ENCODE measurements at places on chromosomes 6 and 20.

- no peak for DNase-seq
These were observed 275.0 kb upstream of the FLRT3 start for GRCh38 chr20:14612391-14612790.

GRCh38 chr20:12211361-12211760 lies 293.7 kb downstream of the BTBD3 start:
- no peak for DNase-seq

DNA sequence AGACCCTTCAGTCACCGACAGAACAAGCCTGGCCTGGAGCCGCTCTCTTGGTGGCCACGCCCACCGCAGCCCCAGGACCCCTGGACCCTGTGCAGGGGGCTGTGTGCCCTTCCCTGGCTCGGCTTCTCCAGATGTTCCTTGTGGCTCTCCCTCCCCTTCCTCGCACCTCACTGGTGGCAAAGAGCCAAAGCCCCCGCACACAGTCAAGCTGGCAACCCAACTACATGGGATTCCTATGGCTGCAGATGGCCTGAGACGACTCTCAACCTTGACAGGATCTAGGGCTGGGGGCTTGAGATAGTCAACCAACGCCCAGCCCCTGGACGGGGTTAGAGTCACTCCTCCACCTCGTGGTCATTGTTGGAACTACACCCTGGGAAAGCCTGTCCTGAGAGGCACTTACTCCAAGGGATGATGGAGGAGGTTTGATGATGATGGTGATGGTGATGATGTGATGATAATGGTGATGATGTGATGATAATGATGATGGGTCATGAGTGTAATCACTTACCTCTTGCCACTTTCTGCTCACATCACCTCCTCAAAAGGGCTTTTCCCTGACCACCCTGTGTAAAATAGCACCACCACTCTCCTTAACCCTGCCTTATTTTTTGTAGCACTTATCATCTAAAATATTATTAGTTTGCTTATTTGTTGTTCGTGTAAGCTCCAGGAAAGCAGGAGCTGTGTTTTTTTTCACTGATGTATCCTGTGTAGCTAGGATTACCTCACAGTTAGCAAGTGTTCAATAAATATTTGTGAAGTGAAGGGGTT lies 278.4 kb downstream of the LRFN2 start:
- peak; percentile 10 for DNase-seq

DNA sequence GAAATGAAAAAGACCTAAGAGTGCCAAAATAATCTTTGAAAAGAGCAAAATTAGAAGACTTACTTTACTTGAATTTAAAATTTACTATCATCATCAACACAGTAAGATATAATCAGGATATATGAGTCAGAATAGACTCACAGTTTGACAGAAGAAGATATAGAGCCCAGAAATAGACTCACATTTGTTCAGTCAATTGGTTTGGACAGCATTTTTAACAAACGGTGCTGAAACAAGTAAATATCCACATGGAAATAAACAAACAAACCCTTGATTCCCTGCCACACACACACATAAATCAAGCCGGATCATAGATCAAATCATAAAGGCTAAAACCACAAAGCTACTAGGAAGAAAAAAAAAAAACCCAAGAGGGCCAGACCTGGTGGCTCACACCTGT lies 291.1 kb downstream of the ADGRG6 start:
- no peak for DNase-seq

GRCh38 chr6:148329596-148330381 lies 12.8 kb upstream of the SASH1 start:
- no peak for DNase-seq

DNA sequence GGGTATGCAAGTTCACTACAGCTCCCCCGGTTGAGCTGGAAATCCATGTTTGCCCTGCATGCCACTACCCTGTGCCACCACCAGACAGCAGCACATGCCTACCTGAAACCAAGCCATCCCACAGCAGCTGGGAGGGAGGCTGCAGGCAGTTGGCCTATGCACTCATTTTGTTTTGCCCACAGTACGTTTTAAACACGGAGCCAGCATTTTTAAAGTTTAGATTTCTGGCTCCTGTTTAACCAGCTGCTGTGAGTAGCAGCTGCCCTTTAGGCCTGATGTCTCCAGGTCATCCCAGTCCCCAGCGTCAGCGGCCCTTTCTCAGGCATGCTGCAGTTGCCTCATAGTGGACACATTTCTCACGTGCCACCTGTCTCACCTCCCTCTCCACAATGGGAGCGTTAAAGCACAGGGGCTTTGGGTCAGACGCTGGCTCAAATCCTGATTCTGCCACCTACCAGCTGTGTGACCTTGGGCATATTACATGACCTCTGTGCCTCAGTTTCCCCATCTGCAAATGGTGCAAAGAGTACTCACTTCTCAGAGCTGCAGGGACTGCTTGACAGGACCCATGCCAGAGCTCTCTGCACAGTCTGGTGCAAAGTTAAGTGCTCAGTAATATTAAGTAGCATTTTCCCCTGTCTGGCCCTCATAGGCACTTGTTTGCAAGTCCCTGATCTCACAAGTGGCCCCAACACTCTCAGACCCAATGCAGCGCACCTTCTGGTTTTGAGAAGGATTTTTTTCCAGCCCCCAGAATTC lies 8.2 kb upstream of the UBE2V1 start:
- DNase-seq = peak; percentile 29

DNA sequence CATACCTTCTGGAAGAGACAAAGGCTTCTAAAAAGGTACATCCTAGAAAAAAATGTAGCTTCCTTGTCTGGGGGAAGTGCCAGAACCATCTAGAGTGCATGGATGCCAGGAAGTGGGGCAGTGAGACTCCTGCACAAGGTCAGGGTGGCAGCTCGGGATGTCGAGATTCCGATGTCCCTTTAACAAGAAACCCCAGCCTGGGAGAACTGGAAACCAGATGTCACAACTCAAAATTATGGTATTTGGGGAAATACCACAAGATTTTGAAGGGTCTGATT lies 168.4 kb downstream of the ZDHHC14 start:
- DNase-seq = no peak

GRCh38 chr6:4370066-4370465 lies 234.7 kb upstream of the ECI2 start:
- no peak for DNase-seq

DNA sequence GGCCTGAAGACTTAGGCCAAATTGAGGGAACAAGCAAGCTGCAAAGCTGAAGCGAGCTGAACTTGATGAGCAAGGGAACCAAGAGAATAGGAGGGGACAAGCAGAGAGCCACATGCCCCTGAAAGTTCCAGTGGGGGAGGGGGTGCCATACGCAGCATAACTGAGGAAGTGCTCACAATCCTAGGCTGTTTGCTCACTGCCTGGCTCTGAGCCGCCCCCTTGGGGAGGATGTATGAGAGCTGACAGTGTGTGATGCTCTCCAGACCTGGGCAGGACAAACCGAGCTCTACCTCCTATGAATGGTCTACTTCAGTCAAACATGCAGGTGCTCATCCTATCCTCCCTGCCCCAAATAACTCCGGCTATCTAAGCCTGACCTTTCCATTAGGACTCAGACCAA lies 52.1 kb downstream of the FAXC start:
- no peak for DNase-seq

DNA sequence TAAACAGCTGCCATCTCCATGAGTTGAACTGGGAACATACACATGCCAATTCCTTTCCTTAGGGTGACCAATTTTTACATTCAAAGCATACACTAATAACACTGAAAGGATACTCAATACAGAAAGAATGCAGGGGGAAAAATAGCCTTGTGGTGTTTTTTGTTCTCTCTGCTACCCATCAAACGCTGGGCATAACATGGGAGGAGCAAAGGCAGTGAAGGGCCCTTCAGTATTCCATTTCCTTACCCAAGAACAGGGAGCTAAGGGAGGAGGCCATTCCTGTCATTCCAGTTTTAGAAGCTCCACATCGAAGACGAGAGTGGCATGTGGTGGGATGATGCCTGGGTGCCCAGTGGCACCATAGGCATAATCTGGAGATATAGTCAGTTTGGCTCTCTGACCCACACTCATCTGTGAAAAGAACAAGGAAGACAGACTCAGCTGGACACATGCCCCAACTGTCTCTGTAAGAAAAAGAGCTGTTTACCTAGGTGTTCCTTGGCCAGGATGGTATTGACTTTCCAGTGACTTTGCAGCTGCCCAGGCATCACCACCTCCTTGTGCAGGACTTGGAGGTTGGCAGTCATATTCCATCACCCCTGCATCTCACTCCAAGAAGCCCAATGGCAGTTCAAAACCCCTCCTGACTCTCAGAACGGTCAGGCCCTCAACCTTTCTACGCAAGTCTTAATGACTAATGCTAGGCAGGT lies 20.9 kb downstream of the FKBP1A start:
- DNase-seq = no peak

DNA sequence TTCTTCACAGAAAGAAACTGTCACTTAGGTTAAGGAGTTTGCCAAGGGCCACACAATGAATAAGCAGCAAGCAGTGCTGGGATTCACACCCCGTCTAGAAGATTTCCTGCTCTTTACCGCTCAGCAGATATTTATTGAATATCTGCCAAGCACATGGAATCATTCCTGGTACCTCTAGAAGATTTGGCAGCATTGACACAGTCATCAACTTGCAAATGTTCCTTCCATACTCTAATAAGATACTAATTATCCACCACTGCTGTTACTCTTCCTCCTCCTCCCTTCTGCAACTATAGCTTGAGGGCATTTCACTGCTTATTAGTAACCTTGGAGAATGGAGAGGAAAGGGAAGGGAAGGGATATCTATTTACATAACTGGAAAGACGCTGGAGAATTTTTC lies 13.0 kb downstream of the MOXD1 start:
- no peak for DNase-seq

- no peak for DNase-seq
These were observed 41.4 kb upstream of the MAP7 start for GRCh38 chr6:136591617-136592016.

DNA sequence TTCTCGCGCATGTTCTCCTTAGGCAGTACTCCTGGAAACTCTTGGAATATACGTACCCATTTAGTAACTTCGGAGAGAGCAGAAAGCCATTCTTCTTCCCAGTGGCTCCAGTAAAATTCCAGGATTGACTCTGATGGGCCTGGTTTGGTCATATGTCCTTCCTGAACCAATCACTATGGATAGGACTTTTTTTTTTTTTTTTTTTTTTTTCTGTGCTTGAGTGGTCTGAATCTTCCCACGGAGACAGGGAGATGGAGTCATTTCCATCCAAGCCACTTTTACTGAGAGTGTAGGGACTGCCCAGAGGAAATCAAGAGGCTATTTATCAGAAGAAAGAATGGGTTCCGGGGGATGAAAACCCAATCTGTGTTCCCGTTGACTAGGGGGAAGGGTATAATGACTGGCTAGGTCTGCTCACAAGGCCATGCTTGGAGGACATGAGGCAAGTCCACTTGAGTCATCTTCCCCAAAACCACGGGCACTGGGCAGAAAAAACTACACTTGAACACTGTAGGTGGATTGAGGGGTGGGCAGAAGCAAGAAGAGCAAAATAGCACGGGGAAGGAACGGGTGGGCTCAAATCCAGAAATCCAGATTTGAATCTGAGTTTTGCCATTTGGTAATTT lies 35.4 kb upstream of the MRPS18A start:
- DNase-seq = no peak

GRCh38 chr20:48571949-48572847 lies 255.6 kb downstream of the PREX1 start:
- no peak for DNase-seq

DNA sequence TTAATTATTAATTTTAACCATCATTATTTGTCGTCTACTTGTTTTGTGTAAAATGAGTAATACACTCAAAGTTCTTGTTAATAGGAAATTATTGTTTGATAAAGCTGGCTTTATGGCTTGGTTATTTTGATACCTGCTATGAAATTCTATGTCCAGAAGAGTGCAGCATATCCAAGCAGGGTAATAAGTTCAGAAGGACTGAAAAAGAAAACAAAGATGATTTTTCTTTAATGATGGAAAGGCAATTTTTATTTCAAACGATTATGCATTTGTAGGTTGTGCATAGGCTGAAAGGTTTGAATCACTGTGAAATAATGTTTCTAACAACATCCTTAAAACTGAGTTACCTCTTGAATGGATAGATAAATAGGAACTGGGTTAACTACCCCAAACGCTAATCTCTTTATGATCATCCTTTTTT lies 1.4 kb upstream of the MAN1A1 start:
- no peak for DNase-seq

DNA sequence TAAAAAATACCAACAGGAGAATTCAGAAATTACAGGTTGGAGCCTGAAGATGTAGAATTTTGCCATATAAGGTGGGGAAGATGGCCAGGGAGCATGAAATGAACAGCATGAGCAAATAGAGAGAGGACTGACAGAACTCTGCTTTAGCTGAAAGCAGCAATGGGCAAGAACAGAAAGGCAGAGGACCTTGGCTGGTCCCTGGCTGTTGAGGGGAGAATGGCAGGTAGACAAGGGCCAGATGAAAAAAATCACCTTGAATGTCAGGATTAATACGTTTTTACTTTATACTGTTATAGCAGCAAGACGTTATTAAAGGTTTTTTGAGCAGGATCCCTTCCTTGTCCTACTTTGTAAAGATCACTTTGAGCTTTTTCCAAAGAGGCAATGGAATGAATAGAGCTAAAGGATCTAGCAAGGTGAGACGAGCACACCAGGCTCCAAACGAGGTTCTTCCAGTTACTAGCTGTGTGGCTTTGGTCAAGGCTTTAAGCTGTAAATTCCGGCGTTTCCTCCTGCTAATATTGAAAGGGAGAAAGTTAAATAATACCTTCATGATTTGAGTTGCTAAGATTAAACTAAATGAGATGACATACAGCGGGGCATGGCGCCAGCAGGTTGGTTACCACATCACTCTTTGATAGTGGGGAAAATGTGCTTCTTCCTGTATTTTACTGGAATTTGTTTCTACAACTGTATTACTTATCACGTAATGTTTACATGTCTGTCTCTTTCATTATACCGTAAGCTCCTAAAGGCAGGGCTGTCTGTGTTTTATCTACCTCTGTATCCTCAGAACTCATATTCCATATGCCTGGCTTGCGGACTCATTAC lies 776 bp downstream of the PPIL1 start:
- DNase-seq = no peak

- peak; percentile 6 for DNase-seq
These were observed at the start of gene SGK1 for GRCh38 chr6:134317471-134318131. TSS of gene SGK1 (minus strand) at chr6:134318112. CDS start at chr6:134317460, 652 bp downstream.

- no peak for DNase-seq
These were observed 243.9 kb upstream of the RUNX2 start for GRCh38 chr6:45084257-45084656.

- no peak for DNase-seq
These were observed 61.5 kb downstream of the OGFRL1 start for GRCh38 chr6:71349976-71350615.

- DNase-seq = no peak
These were observed 7.5 kb downstream of the SYCP2 start for GRCh38 chr20:59925899-59926298.

DNA sequence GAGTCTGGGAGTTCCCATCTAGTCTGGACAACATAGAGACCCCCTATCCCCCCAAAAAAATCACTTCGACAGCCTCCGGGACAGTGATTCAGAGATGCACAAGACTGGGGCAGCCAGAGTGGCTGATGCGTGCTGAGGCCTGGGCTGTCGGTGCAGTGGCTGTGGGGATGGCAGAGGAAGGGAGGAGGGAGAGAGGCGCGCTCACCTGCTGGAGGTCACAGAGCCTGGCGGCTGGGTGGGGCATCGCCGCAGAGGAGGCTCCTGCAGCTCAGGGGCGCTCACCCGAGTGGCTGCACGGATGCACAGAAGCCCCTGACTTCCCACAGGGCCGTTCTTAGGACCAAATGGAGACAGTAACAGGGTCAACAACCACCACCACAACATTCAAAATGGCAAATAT lies 182.8 kb downstream of the SMOC2 start:
- DNase-seq = no peak

GRCh38 chr6:124793398-124793797 lies 168.8 kb upstream of the RNF217 start:
- no peak for DNase-seq

GRCh38 chr6:21031182-21031581 lies 496.9 kb downstream of the CDKAL1 start:
- no peak for DNase-seq

GRCh38 chr20:44001667-44002596 lies 87.3 kb downstream of the TOX2 start:
- no peak for DNase-seq
